ENCODE measurements at places on chromosomes 6 and 20.

GRCh38 chr6:165245701-165246100 lies 63.7 kb downstream of the C6orf118 start:
- no peak for DNase-seq

- DNase-seq = no peak
Measured at GRCh38 chr6:56314683-56315523, 67.5 kb upstream of the COL21A1 start.

DNA sequence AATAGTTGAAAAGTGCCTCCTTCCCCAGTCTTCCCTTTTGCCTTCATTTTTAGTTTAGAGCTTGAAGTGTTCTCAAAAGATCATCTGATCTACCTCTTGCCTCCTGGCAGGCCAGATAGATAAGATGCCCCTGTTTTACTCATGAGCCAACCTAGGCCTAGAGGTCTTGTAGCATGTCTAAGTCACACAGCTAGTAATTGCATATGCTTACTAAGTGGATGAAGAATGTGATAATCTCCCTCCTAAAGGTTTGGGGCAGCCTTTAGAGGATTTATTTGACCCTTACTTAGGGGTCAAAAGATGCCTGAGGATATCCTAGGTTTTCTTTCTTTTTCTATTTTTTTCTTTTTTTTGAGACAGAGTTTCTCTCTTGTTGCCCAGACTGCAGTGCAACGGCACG lies 2.1 kb downstream of the C6orf141 start:
- DNase-seq = no peak

DNA sequence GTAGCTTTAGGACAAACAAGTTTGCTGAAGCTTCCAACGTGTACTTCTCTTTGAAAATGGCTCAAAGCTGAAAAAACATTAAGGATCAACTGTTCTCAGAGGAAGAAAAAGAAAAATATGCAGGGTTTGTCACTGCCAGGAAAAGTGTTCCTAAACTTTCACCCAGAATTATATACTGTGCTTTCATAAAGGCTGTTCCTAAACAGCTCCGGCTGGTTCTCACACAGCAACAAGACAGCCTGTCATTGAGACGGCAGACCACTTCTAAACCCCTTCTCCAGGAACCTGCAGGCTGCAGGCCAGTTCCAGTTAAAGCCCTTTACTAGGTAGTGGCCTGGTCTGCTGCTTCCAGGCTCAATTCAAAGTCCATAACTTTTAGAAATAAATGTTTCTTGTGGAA lies 97.4 kb upstream of the SOX4 start:
- no peak for DNase-seq

GRCh38 chr6:157527471-157527907 lies 146.5 kb downstream of the ZDHHC14 start:
- no peak for DNase-seq

DNA sequence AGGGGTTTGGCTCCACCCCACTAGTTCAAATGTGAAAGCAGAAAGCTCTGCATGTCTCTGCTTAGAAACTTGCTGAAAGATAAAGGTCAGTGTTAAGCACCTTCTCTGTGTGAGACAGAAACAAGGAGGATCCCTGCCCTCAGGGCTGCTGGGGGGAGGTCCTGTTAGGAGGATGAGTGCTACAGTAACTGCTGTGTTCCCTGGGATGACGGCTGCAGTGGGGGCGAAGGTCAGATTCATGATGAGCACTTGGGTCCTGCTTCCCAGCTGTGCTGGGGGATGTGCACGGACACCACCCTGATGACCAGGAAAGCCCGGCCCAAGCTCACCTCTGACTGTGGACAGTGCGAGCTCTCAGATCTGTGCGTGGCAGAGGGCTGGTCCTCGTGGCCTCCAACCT lies 252.6 kb downstream of the DLL1 start:
- DNase-seq = no peak

DNA sequence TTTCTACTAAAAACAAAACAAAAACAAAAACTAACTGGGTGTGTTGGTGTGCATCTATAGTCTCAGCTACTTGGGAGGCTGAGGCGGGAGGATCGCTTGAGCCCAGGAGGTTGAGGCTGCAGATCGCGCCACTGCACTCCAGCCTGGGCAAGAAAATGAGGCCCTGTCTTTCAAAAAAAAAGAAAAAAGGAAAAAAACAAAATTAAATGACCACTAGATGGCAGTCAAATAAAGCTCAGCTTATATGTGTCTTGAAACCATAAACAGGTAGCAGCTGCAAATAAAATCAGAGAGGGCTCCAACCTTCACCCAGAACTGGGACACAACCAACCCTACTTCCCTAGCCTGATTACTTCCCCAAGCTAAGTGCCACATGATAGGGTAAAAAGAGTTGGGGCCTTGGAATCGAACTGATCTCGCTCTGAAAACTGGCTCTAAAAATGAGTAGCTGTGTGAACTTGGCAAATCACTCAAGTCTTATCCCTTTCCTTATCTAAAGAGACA lies 67.1 kb upstream of the ADGRF4 start:
- DNase-seq = peak; percentile 3

Data from hippocampal formation (tissue), 2 donors.